Cardiac muscle cell (in vitro differentiated cells and primary cell): ENCODE measurements at places on chromosomes 13 and 19. TPM values are rescaled to one million over a fixed set of nuclear protein-coding genes. Genes with fewer than 3 reads are reported as not detected.
A peak's percentile ranks its signal among the peaks of the same experiment; 100 is the strongest.

DNA sequence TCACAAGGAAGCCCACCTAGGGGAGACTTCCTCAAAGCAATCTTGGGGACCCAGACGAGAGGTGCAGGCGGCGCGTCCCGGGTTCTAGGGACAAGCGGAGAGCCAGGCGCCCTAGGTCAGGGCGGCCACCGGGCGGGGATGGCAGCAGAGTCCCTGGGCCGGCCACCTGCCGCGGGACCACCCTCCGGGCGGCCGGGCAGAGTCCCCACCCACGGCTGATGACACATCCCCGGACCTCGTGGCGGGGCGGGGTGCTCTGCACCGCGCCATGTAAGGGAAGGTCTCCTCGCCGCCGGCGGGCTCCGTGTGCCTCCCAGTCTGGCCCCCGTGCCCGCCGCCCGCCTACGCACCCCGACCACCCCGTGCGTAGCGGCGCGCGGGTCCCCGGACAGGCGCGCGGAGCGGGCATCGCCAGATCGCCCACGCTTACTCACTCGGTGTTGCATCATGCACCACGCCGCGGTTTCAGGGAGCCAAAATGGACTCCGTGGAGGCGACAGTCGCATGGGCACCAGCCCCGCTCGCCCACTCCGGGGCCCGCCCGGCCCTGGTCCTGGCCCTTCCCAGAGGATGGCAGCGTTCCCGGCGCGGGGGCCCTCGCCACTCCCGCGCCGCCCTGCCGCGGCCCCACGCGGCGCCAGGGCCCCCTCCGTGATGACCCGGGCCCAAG, 643 bp downstream of the SLC7A1 start:
- peak overlapping the region; percentile 90 for H3K4me3 ChIP-seq
- H3K36me3 ChIP-seq: no peaks in the 10 kb centered on the region
- peak; percentile 68 for DNase-seq
- H3K27me3 ChIP-seq: peaks cover 7% of the 10 kb centered on the region

- DNase-seq: no peak
- H3K36me3 ChIP-seq: no peaks in the 10 kb centered on the region
- H3K27me3 ChIP-seq: no peaks in the 10 kb centered on the region
Measured at GRCh38 chr19:32843716-32844245, 25.8 kb downstream of the SLC7A9 start.

DNA sequence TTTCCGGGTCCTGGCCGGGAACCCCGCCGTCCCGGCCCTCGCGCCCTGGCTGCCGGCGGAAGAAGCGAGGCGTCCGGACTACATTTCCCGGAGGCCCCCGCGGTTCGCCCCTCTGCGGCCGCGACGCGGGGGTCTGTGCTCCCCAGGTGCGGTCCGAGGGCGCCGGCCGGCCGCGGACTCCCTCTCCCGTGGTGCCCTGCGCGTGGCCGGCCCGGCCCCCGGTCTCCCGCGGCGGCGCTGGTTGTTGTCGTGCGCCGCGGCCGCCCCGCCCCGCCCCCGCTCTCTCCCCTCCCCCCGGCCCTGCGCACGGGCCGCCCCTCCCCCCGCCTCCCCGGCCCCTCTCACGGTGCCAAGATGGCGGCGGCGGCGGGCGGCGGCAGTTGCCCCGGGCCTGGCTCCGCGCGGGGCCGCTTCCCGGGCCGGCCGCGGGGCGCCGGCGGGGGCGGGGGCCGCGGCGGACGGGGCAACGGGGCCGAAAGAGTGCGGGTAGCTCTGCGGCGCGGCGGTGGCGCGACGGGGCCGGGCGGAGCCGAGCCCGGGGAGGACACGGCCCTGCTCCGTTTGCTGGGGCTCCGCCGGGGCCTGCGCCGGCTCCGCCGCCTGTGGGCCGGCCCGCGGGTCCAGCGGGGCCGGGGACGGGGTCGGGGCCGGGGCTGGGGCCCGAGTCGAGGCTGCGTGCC, at the start of gene KMT2B:
Gene KMT2B (plus strand): TSS at position 339 of the 680 bp plus-strand sequence. CDS start 16 bp downstream, at position 355.
- H3K27me3 ChIP-seq: no peaks in the 10 kb centered on the region
- peaks cover 12% of the 10 kb centered on the region for H3K36me3 ChIP-seq
- peaks cover 6% of the 10 kb centered on the region for H3K4me1 ChIP-seq
- DNase-seq: peak; percentile 97
- peak within 1 kb of the TSS; percentile 87 for H3K4me3 ChIP-seq

Gene NCAN
- 0.36 and 0.42 TPM in 2 replicates for total RNA-seq
